ENCODE measurements at places on chromosomes 2 and 18. TPM values are rescaled to one million over a fixed set of nuclear protein-coding genes. Genes with fewer than 3 reads are reported as not detected.

- DNase-seq: no peak
Observed at GRCh38 chr18:28116461-28116860, 60.5 kb downstream of the CDH2 start.

GRCh38 chr2:169670215-169670651 lies 24.0 kb downstream of the CFAP210 start:
- no peak for DNase-seq

DNA sequence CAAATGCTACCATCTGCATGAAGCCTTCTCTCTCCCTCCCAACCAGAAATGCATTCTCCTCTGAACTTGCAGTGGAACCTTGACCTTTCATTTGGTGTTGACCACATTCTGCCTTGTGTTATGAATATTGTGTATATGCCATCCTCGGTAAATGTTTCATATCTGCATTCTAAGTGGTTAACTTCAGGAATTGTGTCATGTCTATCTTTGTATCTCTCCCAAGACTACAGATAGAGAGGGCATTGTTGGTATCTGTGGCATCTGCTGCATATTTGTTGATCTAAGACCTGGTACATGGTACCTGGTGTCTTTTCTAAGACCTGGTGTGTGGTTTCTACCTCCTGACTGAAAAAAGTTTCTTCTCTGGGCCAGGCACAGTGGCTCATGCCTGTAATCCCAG lies 34.0 kb downstream of the CASP10 start:
- no peak for DNase-seq

- no peak for DNase-seq
Observed at GRCh38 chr18:23127090-23127489, 8.2 kb upstream of the CABLES1 start.

GRCh38 chr2:157182204-157182709 lies 75.2 kb upstream of the GALNT5 start:
- DNase-seq: no peak

DNA sequence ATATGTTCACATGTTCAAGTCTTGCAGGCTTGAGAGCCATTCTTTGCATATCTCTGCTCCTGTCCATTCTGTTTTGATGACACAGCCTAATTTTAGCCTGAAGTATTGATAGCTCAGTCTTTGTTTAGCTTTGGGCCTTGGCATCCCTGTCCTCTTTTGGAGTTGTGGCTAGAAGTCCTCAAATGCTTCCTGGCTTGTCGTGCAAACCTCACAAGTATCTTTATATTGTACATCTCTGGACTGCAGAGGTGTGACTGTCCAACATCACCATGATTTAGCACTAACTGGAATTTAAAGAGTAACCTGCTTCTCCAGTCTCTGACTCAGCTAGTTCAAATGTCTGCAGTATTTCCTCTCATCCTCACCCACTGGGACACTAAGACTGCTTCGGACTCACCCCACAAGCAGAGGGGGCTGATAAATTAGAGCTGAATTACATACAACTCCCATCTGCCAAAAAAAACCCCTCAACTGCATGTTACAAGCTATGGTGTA lies 11.7 kb downstream of the PFN4 start:
- no peak for DNase-seq

Gene KCNS3
- 4.9 TPM for polyA plus RNA-seq

Gene MYO5B
- 0.18 TPM for polyA plus RNA-seq

Gene CCDC85A
- polyA plus RNA-seq: 3.1 TPM

Gene MCFD2
- 236 TPM for polyA plus RNA-seq

Gene LYPD1
- polyA plus RNA-seq: 9.2 TPM
